ENCODE measurements at places on chromosomes 2 and 18.

DNA sequence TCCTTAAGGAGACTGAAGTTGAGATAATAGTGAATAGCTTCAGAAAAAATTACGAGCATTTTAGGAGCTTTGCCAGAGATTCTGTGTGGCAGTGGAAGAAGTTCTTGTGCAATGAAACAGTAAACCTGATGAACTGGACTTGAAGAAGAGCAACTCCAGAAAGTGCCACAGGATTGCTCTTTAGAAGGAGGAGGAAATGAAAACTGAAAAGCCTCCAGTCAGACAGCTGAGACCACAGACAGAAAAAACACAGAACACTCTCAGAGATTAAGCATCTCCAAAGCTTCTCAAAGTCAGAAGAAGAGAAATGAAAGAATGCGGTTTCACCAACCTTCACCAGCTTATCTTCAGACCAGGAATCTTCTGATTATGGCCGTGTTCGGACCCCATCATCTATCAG is 329.7 kb upstream of the CNTNAP5 start:
- no peak for DNase-seq

DNA sequence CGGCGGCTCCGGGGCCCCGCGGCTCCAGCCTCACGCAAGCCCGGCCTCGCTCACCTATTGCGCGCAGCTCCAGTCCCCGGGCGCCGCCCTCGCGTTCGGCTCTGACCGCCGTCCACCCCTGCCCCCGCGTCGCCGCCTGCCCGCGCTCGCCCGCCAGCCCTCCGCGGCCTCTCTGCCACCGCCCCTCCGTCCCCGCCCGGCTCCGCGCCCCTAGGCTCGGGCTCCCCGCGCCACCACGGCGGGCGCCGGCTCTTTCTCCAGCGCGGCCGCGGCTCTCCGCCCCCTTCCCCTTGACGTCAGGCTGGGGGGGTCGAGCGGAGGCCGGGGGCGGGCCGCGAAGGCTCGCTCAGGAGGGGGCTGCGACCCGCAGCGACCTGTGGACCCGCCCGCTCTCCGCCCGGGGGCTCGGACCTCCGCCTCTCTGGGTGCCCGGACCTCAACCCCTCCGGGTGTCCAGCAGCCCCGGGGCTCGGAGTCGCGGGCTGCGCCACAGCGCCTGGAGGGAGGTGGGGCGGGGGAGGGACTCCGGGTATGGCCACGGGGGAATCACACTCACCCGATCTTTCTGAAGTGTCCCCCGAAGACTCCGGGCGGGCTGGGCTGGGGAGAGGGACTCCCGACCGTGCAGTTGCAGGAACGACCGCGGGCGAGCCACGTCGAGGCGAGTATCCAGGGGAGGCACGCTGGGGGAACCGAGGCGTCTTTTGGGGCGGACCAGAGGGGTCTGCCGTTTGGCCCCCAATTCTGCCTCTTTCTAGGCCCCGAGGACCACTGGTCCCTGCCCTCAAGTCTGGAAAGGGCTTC is at the start of gene SEMA4C:
TSS of gene SEMA4C (minus strand) at position 259 of the 804 bp plus-strand sequence. CDS start 2,194 bp downstream, outside the sequence.
- DNase-seq, result no peak

DNA sequence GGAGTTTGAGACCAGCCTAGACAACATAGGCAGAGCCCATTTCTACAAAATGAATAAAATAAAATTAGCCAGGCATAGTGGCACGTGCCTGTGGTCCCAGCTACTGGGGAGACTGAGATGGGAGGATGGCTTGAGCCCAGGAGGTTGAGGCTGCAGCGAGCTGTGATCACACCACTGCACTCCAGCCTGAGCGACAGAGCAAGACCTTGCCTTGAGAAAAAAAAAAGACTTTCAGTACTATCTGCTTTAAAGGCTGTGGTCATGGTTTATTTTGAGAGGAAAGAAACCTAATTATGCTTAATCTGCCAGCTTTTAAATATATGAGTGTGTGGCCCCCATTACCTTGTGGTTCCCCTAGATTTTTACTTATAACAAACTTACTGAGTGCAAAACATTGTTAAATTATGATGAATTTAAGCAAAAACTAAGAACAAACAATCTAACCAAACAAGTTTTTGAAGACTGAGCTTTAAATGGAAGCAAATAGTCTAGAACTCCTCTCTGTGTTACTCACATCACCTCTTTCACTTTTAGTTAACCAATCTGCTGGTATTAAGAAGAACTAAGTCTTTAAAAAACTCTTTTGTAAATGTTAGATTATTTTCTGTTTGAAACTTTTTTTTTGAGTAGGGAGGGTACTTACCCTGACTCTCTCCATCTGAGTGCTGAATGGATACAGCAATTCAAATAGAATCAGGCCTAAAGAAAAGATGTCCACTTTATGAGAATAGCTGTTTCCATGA is 65.4 kb downstream of the EIF2AK3 start:
- DNase-seq, result no peak

DNA sequence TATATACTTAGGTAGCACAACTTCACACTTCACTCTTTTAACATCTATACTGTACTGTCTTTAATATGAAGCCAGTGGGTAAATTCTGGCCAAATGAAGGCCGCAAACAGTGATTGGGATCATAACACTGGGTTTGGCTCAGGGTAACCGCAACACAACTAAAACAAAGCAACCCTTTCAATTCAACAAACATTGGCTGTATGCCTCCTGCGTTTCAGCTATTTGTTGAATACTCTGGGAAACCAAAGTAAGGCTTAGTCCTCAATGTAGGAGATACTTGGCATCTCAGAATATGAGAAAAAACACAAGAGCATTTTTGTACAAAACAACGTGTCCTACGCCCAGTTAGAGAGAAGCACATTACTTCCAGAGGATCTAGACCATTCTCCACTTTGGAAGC is 693.3 kb upstream of the KLHL29 start:
- DNase-seq, result no peak

GRCh38 chr2:60400462-60401246 is 152.8 kb downstream of the BCL11A start:
- no peak for DNase-seq

DNA sequence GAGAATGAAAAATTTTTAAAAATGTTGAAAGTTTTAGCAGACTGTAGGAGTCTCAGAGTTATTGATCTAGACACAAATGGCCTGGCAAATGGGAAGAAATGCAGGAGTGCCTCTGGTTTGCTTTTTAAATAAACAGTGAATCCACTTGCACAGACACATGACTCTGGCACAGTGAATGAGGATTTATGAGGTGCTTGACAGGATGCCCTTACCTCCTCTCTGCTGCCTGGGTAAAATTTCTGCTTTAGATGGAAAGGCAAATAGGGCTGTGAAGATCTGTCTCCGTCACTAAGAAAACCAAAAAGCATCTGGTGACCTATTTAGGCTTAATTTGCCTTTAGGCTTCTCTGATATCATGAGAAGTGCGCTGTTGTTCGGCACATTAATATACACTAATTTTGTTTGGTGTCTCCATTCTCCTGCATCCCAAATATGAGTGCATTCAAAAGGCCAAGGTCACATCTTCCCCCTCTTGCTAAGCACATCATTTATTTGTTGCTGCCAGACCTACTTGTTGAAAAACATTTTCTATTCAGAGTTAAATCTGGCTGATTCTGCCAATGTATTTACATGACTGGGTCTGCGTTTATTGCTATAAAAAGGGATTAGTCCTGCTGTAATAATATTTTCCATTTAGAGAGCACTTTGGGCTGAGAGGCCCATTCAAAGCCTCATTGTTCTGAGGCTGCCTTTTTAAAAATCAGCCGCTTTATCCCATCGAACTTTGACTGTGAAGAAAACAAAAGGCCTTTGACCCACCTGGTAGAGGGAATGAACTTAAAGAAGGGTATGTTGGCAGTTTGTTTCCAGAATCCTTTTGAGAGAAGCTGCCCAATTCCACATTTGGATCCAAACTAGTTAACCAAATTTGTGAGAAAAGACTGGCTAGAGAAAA is 94.9 kb downstream of the RNF152 start:
- no peak for DNase-seq

DNA sequence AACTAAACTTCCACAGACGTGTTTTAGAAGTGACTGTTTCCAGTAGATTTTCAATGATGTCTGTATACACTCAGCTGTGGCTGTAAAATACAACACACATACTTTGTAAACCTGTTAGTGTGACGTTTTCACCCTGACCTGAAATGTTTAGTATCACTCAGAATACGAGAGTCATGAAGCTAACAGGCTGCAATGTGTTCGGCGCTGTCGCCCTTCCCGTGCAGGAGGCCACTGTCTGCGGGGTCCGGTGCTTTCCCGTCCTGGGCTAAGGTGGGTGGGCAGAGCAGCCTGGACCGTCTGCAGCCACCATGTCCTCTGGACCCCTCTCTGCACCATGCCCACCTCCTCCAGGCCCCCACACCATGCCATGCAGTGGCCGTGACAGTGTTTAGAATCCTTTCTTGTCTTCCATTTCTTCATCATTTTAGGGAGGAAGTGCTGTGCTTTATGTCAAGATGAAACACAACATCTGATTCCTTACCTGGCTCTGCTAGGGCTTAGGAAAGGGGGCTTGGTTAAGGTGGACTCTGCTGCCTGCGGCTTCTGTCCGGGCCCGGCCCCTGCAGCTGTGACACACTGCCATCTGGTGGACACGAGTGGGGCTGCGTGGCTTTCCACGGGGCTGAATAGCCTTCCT is 53.8 kb upstream of the RBM44 start:
- peak; percentile 82 for DNase-seq

GRCh38 chr2:69933839-69934613 is 19.1 kb downstream of the MXD1 start:
- no peak for DNase-seq

- DNase-seq, result no peak
Observed at GRCh38 chr18:25097569-25098056, 254.4 kb downstream of the ZNF521 start.

DNA sequence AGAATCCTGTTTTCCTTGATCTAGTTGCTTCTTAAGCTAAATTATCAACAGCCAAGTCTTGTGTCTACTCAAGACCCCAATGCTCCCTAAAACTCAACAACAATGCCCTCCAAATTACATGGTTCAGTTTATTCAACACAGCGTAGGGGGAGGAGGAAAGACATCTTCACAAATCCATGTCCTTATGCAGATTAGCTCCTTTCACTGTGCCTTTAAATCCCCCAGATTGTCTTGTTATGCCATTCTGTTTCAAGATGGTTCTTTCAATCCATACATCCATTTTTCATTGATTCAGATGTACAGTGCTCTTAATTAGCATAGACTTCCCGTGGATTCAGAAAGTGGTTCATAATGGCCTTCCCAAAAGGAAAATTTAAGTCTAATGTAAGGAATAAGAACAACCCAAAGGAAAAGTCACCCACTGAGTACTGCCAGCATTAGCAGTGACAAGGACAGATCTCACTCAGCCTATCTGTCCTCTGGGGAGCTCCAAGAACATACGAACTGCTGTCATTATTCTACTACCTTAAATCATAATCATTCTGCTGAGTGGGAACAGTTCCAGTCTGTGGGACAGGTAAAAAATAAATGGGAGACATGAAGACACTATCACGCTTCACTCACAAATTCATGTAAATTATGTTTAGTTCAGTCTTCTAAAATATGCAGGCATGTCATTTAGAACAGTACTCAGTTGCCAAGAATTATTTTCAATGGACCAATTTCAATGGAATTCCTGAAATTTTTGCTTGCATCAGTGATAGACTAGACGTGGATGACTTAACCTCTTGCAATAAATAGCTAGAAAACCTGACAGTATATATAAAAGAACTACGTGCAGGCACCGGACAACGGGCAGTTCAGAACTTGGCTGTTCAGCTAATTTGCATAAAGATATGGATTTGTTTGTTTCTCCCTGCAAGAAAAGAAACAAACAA is 58.9 kb upstream of the RNU4ATAC start:
- no peak for DNase-seq

DNA sequence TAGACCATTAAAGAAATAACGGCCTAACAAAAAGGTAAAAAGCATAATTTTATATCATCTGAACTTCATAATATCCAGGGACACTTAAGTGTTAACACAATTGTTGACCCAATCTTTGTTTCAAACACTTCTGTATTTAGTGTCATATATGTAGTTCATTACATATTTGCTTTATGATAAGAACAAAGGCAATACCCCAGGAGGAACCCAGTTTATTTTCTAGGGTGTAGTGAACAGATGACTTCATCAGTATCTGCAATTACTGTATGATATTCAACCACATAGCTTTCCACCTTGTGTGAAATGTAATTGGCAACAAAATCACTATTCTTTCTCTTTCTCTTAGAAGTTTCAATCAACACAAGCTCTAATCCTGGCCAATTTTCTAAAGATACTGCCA is 177.8 kb downstream of the SLC39A10 start:
- DNase-seq, result no peak

- no peak for DNase-seq
Observed at GRCh38 chr2:2575870-2576386, 244.9 kb upstream of the MYT1L start.

- DNase-seq, result no peak
Observed at GRCh38 chr2:188326669-188327301, 35.1 kb downstream of the GULP1 start.

DNA sequence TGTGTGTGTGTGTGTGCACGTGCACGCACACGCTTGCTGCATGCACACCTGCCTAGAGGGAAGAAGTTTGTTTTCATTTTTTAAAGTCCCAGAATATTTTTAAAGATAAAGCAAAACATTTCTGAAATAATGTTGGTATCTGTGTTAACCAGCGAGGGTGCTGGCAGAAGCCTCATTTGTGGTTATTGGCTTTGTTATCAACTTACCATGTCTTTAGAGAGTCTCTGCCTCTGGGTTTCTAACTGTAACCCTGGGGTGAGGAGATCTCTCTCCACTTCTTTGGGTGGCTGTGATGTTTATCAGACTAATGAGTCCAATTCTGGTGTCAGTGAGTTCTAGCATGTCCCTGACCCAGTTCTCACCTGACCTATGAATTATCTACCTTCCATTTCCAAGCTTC is 927.6 kb upstream of the FANCL start:
- DNase-seq, result no peak

DNA sequence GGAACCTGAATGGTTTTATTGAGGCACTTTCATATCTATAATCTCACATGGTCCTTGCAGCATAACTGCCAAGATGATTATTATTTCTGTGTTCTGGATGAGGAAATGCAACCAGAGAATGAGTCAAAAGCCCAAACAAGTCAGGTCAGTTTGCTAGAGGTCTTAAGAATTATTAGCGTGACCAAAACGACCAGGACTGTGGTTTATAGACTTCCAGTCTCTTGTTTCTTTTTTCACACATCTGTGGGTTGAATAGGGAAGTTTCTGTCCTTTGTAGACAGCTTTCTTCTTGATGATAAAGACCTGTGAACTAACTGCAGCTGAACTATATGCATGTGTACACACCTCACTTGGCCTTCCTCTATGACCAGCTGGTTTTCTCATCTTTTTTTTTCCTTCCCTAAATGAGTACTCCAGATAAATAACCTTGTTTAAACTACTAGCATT is 13.9 kb downstream of the ADAM23 start:
- DNase-seq, result no peak

- DNase-seq, result peak; percentile 45
Observed at GRCh38 chr2:29075894-29076705, 1.8 kb upstream of the PCARE start.
